ENCODE measurements at places on chromosomes 1 and 21.

GRCh38 chr1:53543778-53544695 is 84.8 kb downstream of the DMRTB1 start:
- DNase-seq = no peak

- no peak for DNase-seq
Observed at GRCh38 chr1:153291514-153291913, 21.2 kb downstream of the PGLYRP3 start.

GRCh38 chr1:153615406-153615805 is 719 bp downstream of the S100A14 start:
- DNase-seq = no peak

DNA sequence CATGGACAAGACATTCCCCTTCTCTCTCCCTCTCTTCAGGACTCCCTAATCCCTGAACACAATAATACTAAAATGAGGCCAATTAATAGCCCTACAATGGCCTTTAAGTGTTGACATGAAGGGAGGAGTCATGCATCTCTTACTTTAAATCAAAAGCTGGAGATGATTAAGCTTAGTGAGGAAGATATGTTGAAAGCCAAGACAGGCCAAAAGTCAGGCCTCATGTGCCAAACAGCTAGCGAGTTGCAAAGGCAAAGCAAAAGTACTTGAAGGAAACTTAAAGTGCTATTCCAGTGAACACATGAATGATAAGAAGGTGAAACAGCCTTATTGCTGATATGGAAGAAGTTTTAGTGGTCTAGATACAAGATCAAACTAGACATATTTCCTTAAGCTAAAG is 49.5 kb upstream of the CD46 start:
- DNase-seq = peak; percentile 26

DNA sequence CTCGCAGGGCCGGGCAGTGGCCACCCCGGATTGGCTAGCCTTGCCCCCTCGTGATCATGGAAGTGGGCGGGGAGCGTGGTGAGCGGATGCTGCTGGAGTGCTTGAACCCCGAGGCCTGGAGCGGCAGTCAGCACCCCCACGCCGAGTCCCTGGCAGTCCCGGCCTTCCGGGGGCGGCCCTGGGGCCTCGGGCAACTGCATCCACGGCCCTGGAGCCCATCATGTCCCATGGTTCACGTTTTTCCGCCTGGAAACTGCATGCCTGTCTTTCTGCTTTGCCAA is 45.6 kb downstream of the CDC7 start:
- no peak for DNase-seq

DNA sequence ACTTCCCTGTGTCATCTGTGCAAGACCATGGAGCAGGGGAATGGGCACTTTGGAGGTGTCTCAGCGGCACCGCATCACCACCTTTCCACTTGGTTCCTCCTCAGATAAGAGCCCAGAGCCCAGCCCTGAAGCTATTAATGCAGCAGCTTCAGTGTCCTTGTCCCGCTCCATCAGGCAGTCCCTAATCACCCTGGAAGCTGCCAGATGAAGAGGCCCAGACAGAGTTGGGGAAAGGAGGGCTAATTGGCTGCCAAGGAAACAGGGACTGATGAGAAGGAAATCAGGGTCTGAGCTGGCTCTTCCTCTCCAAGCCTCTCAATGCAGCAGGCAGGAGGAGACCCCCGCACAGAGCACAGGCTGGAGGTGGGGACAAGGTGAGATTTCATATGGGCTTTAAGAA is 83.1 kb upstream of the KLHDC7A start:
- no peak for DNase-seq

GRCh38 chr1:55204997-55205396 is 10.2 kb downstream of the USP24 start:
- no peak for DNase-seq

DNA sequence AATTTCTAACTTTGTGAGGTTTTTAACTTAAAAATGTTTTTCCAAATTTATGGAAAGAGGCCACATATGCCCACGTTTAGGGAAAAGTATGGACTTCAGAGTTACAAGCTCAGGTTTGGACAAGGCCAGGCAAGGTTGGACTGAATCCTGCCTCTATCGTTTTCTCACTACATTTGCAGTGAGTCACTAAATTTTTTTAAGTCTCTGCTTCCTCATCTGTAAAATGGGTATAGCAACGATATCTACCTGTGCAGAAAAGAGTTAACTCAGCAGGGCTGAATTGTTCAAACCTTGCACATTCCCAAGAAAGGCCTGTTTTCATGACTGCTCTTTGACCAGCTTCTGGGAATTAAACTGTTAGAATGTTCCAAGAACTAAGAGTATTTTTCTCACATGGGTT is 159.1 kb downstream of the LTN1 start:
- no peak for DNase-seq

DNA sequence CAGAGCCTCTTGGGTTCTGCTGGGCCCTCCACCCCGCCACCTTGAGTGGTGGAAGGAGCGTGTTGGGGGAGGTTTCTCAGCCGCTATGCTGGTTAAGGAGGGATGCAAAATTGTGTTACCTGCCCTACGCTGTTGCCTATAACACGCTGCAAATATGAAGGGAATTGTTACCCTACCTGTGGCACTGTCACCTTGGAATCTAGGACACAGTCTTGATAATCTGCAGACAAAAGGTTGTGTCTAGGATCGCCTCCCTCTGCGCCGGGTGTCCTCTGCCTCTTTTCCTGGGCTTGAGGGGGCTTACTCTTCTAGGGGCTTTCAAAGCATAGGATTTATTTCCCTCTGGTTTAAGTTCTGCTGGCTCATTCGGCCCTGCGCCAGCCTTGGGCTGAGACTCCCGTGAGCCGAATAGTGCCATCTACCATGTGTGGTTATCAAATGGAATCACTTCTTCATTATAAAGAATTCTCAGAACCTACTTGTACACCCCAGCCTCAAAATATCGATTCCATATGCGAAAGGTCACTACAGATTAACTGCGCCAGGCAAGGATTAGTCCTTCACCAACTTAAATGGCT is 697 bp downstream of the SLC22A15 start:
- no peak for DNase-seq

GRCh38 chr1:205704903-205705302 is 24.6 kb upstream of the SLC45A3 start:
- no peak for DNase-seq

DNA sequence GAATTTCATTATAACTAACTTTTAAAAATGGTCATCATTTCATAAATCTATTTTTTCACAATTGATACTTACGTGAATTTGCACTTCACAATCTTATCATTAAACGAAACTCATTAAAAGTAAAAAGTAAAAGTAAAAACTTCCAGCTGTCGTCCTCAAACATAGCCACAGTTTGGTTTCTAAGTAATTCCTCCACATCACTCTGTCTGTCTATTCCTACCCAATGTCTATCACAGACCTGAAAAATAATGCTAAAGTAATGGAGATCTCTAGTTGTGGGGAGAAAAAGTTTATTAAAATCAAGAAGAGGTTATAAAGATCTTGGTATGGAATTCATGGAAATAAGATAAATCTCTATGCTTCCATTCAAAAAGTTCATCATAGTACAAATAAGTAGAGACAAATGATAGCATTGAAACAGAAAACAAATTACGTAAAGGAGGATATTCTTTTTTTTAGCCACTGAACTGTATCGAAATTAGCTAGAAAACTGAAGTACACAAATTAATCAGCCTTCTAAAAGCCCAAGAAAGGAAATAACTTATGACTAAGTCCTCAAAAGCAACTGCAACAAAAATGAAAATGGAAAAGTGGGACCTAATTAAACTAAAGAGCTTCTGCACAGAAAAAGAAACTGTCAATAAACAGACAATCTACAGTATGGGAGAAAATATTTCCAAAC is 148.6 kb downstream of the TIAM1 start:
- DNase-seq = no peak

- peak; percentile 41 for DNase-seq
Observed at GRCh38 chr1:160541622-160542302, 18.7 kb upstream of the SLAMF6 start.

- peak; percentile 94 for DNase-seq
Observed at GRCh38 chr1:2233997-2234761, 6.1 kb downstream of the SKI start.

DNA sequence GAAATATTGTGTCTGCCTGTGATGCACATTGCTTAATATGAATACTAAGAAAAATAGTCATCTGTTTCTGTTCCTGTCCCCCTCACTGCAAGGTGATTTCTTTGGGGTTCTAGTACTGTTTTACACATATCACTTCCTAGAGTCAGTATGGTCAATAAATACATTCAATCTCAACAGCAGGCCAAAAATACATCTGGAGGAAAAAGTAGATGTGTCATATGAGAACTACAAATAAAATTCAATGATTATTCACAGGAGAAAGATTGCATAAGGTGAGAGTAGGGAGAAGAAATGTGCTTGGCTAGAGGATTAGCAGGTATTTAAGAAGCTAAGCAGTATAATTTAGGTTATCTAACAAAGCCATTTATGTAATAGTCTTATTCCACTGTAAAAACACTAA is 45.3 kb upstream of the SAMSN1 start:
- peak; percentile 54 for DNase-seq

DNA sequence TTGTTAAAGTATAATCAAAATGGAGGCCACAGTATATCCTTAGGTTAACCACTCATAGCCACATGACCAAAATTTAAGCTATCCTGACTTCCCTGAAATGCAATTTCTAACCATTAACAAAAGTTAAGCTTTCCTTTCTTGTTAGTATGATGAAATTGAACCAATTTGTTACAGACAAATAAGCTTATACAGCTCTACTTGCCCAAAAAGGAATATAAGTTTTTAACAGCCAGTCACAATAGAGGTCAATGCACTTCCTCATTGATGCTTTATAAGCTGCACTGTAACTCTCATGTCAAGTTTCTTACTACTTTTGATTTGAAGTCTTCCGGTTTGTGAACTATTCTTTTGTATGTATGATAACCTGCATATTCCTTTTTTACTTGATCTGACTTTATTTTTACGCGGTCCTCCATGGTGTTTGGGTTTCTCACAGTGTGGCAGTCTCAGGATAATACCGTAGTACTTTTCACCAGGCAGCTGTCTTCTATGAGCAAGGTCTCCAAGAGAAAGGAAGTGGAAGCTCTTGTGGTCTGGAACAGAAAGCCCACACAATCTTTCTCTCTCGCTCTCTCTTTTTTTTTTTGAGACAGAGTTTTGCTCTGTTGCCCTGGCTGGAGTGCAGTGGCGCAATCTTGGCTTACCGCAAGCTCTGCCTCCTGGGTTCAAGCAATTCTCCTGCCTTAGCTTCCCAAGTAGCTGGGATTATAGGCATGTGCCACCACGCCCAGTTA is 331.6 kb downstream of the SRGAP2C start:
- DNase-seq = no peak

GRCh38 chr1:185291159-185291558 is 25.9 kb downstream of the IVNS1ABP start:
- no peak for DNase-seq

GRCh38 chr1:213779228-213779627 is 208.5 kb upstream of the PROX1 start:
- no peak for DNase-seq

DNA sequence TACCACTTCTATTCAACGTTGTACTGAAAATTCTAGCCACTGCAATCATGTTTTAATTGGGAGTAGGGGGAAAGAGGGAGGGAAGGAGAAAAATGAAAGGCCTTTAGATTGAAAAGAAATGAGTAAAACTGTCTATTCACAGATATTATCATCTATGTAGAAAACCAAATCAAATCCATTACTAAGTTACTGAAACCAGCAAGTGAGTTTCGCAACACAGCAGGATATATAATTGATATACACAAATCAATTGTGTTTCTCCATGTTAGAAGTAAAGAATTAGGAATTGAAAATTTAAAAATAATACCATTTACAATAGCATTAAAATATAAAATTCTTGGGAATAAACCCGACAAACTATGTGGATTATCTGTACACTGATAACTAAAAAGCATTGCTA is 19.2 kb downstream of the SFT2D2 start:
- DNase-seq = no peak

- DNase-seq = no peak
Observed at GRCh38 chr1:38605063-38605462, 254.5 kb downstream of the RRAGC start.

- DNase-seq = no peak
Observed at GRCh38 chr1:182809414-182809957, 19.9 kb downstream of the NPL start.

DNA sequence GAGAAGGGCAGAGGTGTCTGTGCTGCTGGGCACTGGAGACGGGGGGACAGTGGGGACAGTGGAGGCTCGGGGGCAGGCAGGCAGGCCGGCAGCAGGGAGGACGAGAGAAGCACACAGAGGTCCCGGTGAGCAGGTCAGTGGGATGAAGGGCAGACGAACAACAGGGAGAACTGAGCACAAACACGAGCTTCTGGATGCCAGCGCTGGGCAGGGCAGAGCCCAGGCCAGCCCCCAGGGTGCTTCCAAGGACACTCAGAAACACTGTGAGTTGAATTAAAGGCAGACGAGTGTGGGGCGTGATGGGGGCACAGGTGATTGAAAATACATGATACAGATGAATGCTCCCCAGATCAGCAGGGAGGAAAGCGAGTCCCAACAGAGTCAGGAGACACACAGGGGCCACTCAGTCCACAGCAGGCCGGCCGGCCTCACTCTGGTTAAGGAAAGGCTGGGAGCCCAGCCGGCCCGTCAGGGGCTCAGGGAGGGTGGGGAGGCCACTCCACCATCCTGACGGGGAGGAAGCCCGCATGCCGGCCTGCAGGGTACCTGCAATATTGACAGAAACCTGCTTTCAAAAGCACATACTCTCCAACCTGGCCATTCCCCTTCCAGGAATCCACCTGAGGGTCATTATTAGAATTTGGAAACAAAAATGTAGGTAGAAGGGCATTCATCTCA is 14.1 kb downstream of the SLC19A1 start:
- no peak for DNase-seq

- DNase-seq = no peak
Observed at GRCh38 chr21:16072221-16072620, 342.4 kb downstream of the USP25 start.

DNA sequence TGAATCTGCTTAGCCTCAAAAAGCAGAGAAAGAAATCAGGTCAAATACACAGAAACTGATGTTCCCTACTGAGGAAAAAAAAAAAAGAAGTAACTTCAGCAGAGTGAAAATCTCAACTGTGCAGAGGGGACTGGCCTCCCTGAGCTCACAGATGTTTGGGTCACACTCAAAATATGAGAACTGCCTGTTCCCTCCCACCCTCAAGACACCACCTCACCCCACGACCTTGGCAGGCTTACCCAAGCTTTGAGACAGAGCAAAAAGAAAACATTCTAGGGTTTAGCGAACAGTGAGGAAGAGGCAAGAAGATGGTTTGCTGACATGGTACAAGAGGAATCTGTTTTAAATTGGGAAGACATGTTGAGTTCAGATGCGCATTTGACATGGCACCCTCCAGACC is 48.8 kb downstream of the NID1 start:
- peak; percentile 97 for DNase-seq

GRCh38 chr1:27959792-27960603 is at the start of gene XKR8:
TSS of gene XKR8 (plus strand) at chr1:27959973. CDS start at chr1:27960070, 97 bp downstream.
- peak; percentile 60 for DNase-seq

GRCh38 chr1:42006836-42007235 is 88.1 kb upstream of the HIVEP3 start:
- DNase-seq = peak; percentile 74
